ENCODE measurements at places on chromosomes 1 and 21. TPM values are rescaled to one million over a fixed set of nuclear protein-coding genes. Genes with fewer than 3 reads are reported as not detected.

Gene C21orf58
- 3.0 TPM for total RNA-seq

Gene PLA2G2E
- not detected for total RNA-seq

Gene BGLAP
- not detected for total RNA-seq

Gene CD1E
- not detected for total RNA-seq

Gene PIGR
- not detected for total RNA-seq

Gene EPHA2
- total RNA-seq: 64.0 TPM

Gene AMY1C
- total RNA-seq: not detected

Gene TLR5
- total RNA-seq: not detected

Gene AMY2A
- total RNA-seq: not detected

Gene SRSF4
- total RNA-seq: 30.9 TPM

Gene CLDN8
- not detected for total RNA-seq

Gene SYT6
- total RNA-seq: not detected

Gene WNT4
- total RNA-seq: 0.20 TPM

Gene INAVA
- total RNA-seq: 48.7 TPM

Gene TGFB2
- 21.8 TPM for total RNA-seq

Gene CRYAA
- total RNA-seq: not detected

Gene IRF6
- not detected for total RNA-seq

Measured in Caki2 (cell line).